Activated naive CD8-positive, alpha-beta T cell treated with anti-CD3 and anti-CD28 coated beads, Interleukin-2, amount 50 U/mL, for 16 hours (primary cell): ENCODE measurements at places on chromosomes 6 and 20.

- DNase-seq, result no peak
These were observed 95.9 kb upstream of the JAG1 start for GRCh38 chr20:10769700-10770099.

DNA sequence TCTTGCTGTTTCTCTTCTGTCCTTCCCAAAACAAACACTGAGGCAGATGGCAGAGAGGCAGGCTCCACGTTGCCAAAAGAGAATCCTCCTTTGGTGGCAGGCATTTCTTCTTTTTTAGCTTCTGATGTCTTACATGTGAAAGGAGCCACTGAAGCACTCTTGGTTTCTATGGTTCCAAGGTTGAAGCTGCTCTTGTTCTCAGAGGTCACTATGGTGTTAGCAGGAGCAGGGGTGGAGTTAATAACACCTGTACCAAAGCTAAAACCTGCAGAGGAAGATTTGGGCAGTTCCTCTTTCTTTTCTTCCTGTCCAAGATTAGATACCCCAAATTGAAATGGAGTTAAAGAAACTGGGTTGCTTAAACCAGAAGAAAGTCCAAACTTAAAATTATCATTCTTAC lies 28.8 kb downstream of the FAM8A1 start:
- no peak for DNase-seq

DNA sequence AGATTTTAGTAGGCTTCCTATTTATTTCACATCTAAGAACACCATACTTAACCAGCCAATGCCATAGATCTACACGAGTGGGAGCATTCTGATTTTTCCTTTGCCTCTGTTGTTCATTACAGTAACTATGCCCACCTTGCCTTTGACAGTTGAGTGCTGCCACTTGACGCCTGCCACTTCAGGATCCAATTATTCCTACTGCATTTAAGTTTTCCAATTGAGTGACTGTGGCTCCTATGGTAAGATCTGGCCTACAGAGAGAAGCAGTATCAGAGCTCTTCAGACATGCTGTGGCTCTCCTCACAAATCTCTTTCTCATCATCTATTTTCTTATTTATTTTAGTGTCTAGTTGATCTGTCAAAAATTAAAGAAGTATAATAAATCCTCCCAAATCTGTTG lies 403.0 kb upstream of the SPTLC3 start:
- DNase-seq, result no peak

GRCh38 chr20:8621001-8621400 lies 447.9 kb upstream of the PLCB4 start:
- DNase-seq, result no peak

DNA sequence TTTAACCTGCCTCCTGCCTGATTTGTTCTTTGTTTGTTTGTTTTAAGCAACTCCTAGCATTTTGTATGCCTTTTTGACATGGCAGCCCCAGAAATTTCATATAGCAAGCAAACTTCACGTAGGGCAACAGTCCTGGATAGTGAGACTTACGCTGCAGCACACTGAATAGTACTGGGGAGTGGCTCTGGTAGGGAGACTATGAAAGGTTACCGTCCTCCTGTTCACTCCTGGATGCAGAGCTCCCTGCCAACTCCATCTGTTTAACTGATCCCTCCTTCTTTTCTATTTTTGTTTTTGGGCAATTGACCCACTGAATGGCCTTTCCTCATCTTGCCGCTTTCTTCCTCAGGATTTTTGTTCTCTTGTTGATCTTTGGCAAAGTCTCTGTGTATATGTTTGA lies 44.5 kb upstream of the BMP6 start:
- DNase-seq, result no peak

DNA sequence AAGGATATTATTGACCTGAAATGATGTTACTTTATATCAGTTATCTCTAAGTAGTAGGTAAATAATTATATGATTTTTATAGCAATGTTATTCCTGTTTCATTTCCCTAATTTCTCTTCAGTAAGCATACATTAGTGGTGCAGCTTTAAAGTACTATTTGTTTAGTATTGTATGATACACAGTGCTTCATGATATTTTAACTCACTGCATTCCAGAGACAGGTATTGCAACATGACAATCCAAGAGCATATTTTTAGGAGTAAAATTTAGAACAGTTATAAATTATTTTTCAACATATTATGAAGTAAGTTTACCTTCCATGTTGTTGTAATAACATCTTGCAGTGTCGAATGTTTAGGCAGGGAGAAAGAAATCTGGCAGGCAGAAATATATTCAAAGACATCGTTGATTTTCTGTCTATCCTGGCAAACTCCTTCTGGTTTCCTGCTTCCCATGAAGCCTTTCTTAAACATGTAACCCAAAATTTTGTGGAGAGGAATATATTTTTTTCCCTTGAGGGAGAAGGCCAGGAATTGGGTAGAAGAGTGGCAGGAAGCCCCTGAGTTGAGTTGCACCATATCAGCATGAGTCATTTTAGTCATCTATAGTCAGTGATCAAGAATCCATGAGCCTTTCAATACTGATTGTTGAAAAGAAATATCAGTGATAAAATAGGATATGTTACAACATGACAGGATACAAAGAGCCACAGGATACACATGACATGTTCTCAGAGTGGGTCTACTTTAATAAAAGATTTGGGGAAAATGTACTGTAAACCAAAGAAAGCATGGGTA lies 29.0 kb upstream of the PTCHD4 start:
- DNase-seq, result no peak

DNA sequence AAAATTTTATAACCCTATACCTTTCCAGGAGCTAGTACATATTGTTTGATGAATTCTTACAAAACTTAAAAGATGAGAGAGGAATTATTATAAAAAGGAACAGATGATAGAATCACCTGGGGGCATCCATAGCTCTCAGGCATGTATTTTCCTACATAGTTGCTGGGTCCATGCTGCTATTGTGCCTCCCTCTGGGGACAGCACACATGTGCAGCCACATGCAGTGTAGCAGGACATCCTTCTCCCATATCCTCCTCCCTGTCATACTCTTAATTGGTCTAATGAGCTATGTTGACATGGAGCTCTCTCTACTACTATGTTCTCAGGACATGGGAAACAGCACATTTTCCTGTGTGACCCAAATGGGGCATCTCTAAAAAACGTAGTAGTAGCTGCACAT lies 898.2 kb upstream of the MAP3K7 start:
- DNase-seq, result no peak

DNA sequence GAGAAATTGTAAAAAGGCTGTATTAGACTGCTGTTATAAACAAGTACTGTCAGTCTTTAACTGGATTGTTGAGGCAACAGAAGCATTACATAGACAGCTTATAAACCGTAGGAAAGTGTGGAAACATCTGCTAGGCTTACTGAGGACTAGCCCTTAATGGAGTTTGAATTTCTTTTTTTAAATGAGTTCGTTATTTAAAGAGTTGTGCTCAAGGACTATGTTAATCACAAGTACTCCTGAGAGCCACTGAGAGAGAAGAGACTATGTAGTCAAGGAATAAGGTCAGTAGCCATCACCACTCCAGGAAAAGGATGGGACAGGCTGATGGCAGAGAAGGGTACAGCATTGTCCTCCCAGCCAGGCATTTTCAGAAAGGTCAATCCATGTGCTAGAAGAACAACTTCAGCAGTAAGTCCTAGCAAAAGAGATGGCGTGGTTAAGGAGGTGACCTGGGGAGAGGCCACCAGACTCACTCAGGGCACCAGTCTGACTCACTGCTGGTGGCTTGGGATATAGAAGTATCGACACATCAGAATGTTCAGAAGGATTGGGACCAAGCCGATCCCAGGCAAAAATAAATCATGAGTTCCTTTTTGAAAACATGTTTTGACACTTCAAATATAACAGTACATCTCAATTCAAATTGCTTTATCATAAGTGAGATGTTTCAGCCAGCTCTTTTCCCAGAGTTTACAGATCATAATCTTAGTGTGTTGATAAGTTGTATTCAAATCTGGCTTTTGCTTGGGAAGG lies 6.4 kb downstream of the RPS12 start:
- DNase-seq, result no peak

DNA sequence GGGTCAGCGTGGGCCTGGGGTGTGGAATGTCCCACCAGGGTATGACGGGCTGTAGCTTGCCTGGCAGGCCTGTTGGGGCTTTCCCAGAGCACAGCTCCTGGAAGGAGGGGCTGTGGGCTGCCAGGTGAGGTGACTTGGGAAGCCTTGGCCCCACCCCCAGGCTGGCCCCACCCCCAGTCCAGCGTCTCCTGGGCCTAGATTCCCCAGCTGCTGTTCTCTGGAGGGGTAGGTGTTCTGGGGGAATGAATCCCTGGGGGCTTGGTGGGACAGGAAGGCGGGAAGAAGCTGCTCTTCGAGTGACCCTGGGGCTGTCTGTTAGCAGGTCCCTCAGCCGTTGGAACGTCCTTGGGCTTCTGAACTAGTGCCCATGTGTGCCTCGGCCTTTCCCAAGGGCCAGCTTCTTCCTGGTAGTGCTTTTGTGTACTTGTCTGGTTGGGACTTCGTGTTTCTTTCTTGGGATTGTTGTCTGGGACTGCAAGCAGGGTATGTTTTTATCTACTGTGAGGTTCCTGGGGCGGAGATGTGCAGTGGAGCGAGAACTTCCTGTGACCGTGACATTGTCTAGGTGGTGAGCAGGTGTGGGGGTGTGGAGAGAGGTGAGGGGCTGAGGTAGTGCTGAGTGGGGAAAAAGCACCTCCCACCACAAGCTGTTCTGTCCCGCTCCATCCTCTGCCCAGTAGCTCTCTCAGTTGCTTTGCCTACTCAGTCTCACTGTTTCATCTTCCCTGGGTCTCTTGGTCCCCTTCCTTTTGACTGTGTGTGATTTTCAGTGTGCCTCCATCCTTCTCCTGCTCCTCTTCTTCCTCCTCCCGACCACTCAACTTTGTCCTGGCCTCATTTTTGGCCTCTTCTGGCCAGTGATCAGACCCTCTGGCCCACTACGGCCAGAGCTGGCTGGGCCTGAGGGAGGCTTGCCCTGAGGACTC lies 1.3 kb upstream of the DDR1 start:
- no peak for DNase-seq

GRCh38 chr6:37042150-37042549 lies 36.7 kb downstream of the FGD2 start:
- DNase-seq, result no peak

- DNase-seq, result no peak
These were observed 13.1 kb downstream of the RNF8 start for GRCh38 chr6:37366910-37367309.

DNA sequence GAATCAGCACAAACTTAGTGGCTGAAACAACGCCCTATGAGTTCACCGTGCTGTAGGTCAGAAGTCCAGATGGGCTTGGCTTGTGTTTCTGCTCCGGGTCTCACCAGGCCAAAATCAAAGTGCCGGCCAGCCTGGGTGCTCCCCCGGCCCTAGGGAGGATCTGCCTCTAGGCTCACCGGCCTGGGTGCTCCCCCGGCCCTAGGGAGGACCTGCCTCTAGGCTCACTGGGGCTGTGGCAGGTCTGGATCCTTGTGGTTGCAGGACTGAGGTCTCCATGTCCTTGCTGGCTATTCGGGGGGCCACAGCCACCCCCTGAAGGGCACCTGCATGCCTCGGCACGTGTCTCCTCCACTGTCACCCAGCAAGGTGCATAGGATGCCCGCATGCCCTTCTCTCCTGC lies 216.3 kb downstream of the TAF4 start:
- DNase-seq, result no peak

DNA sequence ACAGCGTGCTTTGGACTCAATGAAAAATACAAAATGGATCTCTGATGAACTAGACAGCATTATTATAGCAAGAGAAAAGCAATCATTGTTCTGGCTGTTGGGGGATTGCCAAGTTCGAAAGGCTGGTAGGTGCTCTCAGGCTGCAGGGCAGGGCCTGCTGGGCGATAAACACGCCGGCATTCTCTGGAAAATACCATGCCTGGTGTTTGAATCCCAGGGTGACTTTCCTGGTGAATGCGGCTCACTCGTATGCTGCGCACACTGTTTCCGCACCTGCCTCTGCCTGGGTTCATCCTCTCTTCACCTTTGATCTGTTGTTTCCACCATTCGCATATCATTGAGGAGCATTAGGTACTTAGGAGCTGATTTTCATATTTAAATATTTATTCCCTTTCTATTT lies 37.4 kb downstream of the GCNT2 start:
- DNase-seq, result no peak

GRCh38 chr6:148888856-148889255 lies 142.0 kb downstream of the UST start:
- no peak for DNase-seq

DNA sequence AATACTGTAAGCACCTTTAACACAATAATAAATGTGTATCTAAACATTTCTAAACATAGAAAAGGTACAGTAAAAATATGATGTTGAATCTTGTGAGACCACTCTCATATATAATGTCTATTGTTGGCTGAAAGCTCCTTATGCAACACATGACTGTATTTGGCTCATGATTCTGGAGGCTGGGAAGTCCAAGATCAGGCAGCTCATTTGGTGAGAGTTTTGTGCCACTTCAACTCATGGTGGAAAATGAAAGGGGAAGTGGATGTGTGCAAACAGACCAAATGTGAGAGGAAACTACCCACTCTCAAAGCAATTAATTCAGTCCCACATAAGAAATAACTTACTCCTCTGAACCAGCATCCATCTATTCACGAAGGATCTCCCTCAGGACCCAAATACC lies 257.7 kb upstream of the OPRM1 start:
- DNase-seq, result no peak

GRCh38 chr6:163955096-163955495 lies 540.6 kb downstream of the QKI start:
- no peak for DNase-seq

- DNase-seq, result no peak
These were observed 71.6 kb downstream of the GPX5 start for GRCh38 chr6:28597217-28597835.

DNA sequence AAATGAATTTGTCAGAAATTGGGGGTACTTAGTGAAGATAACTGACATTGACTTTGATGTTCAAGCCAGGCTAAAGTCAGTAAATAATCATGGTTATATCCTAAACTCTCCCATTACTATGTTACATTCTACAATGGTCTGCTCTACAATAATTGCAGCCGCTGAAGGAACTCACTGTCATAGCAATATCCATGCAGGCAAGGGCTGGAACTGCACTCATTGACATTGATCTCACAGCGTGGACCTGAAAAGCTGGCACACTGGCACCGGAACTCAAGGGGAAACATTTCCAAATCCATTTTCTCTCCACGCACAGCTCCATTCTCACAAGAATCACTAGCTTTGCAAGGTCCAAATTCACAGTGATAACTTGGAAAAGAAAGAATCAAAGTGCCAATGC lies 702.7 kb downstream of the EYS start:
- no peak for DNase-seq

- no peak for DNase-seq
These were observed 33.5 kb downstream of the TPBG start for GRCh38 chr6:82396964-82397751.

GRCh38 chr6:83190626-83191025 lies 2.4 kb downstream of the PGM3 start:
- no peak for DNase-seq

- no peak for DNase-seq
These were observed 21.7 kb upstream of the MYLIP start for GRCh38 chr6:16106991-16107787.
